ENCODE measurements at places on chromosomes 7 and 10. TPM values are rescaled to one million over a fixed set of nuclear protein-coding genes. Genes with fewer than 3 reads are reported as not detected.

Gene POLD2
- total RNA-seq: 60.0 TPM

Gene ANKRD22
- 0.28 TPM for total RNA-seq

Gene BTRC
- 14.3 TPM for total RNA-seq

Gene JAZF1
- 39.8 TPM for total RNA-seq

Gene NCF1
- total RNA-seq: 9.3 TPM
